Bronchial epithelial cell (primary cell): ENCODE measurements at places on chromosomes 5 and 9. TPM values are rescaled to one million over a fixed set of nuclear protein-coding genes. Genes with fewer than 3 reads are reported as not detected.

The ZBTB26 gene
- total RNA-seq, result 2.3 and 2.4 TPM in 2 replicates

GRCh38 chr5:111676466-111676865, 80.5 kb downstream of the NREP start:
- no peak for DNase-seq

The CBY3 gene
- total RNA-seq, result not detected in 2 replicates

The TAF11L5 gene
- not detected in 2 replicates for total RNA-seq

- DNase-seq, result no peak
These were observed 81.3 kb downstream of the ANKRD33B start for GRCh38 chr5:10645146-10645545.

- peak; percentile 44 for DNase-seq
These were observed 11.8 kb upstream of the IFNW1 start for GRCh38 chr9:21153336-21154017.

GRCh38 chr5:102902647-102903046, 147.5 kb downstream of the PAM start:
- DNase-seq, result peak; percentile 22

The ARSI gene
- total RNA-seq, result 5.4 and 5.8 TPM in 2 replicates

DNA sequence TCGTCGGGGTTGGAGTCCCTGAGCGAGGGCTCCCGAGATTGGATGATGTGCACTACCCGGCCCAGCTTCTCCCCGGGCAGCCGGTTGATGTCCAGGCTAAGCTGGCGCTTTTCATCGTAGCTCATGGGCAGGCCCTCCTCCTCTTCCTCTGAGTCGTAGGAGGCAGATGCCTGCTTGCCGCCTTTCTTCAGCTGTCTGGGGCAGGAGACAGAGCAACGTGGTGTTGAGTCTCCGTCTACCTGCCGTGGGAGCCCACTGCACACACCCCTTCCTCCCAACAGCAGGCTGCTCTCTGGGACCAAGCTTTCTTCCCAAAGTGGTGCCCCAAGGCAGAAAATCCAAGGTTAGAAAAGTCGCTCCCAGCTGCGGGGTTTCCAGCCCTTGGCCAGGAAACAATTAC, 10.8 kb downstream of the BRD3OS start:
- DNase-seq, result no peak

The HARS1 gene
- 55.3 and 73.0 TPM in 2 replicates for total RNA-seq

The SPINK6 gene
- total RNA-seq, result not detected in 2 replicates

The MCIDAS gene
- under 0.01 and 0.13 TPM in 2 replicates for total RNA-seq

DNA sequence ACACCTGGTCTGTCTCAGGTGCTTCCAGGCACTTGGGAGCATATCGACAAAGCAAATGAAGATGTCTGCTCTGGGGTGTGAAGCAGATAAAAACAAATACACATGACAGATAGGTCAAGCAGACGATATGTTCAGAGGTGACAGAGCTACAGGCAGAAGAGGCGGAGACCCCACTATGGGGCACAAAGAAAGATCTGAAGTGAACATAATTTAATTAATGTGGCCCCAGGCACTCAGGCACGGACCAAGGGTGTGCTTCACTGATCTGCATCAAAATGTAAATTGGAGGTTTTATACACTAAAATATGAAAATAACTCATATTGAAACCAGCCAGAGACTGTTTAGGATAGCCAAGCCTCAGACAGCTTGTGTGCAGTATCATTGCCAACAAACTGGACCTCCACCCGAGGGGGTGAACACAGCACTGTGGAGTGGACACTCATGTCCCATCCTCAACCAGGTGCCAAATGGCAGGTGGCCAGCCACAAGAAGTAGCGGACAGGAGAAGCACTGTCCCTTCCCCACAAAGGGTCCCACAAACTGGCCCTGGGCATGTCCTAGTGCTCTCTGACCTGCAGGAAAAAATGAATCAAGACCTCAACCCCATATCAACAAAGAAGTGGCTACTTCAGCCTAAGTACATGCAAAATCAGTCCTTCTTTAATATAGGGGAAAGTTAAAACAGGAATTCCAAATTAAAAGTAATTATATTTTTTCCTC, 29.2 kb downstream of the ROR2 start:
- no peak for DNase-seq

- DNase-seq, result no peak
These were observed 35.6 kb downstream of the ERGIC1 start for GRCh38 chr5:172869691-172870090.

- DNase-seq, result no peak
These were observed 220.6 kb upstream of the MAP3K1 start for GRCh38 chr5:56594792-56595191.

DNA sequence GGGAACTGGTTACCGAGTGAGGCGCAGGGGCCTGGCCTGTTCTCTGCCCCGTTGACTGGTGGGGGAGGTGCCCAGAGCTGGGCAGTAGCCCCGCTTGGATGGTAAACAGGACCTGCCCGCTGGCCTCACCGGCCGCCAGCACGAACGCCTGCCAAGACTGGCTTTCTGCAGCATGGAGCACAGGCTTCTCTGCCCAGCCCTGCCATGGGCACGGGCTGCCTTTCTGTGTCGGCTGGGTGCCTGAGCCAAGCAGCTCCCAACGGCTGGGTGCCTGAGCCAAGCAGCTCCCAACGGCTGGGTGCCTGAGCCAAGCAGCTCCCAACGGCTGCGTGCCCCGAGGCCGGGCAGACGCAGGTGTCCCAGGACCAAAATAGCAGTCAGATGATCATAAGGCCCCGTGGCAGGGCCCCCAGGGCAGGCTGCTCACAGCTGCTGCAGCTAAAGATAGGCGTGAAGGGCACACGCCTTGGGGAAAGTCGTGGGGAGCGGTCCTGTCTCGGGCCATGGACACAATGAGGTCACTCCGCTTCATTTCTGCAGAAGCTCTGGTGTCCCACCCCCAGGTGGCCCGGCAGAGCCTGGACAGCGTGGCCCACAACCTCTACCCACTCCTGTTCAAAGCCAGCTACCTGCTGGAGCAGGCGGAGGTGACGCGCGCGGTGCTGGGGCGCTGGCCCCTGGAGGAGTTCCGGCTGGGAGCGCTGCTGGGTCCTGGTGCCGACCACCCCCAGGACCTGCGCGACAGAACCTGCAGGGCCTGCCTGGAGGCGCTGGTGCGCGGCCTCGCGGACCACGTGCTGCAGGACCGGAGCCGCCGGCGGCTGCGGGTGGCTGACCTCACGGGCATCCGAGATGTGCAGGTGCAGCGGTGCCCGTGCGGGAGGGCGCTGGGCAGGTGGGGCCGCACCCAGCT, at the start of gene LRRC14B:
TSS of gene LRRC14B (plus strand) at position 460 of the 913 bp plus-strand sequence. CDS start at position 504, 44 bp downstream.
- no peak for DNase-seq
